ENCODE measurements at places on chromosomes 1 and 21.

DNA sequence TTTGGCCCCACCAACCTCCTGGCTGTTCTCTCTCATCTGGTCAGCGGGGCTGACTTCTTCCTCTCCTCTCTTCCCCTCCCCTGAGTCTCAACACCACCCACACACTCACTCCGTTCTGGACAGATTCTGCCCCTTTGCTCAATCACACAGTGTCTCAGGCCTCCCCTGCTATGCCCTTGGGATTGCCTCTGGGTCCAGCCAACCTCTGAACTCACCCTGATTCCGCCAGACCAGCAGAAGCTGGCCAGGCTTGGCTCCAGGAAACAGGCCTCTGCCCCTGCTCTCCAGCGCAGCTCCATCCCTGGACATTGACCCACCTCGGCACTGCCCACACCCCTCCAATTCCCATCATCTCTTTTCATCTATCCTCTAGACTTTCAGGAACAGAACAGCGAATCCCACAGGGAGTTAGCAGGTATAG is 22.1 kb downstream of the AHDC1 start:
- no peak for DNase-seq

DNA sequence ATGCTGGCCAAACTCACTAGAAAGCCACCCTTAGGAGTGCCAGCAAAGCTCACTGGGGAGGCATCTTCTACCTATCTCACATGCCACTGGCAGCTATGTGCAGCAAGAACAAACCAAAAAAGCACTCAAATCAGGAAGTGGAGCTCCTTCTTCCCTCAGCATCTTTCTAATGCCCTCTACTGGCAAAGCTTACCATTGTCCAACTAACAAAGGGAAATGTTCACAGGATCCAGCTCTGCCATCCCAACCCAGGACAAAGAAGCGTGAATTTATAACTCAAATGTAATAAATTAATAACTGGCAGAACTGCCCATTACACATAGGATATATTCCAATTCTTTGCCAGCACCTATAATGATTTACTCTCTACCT is 38.9 kb downstream of the LEPR start:
- DNase-seq: no peak

GRCh38 chr1:183832459-183832858 is 27.5 kb downstream of the RGL1 start:
- DNase-seq: no peak

DNA sequence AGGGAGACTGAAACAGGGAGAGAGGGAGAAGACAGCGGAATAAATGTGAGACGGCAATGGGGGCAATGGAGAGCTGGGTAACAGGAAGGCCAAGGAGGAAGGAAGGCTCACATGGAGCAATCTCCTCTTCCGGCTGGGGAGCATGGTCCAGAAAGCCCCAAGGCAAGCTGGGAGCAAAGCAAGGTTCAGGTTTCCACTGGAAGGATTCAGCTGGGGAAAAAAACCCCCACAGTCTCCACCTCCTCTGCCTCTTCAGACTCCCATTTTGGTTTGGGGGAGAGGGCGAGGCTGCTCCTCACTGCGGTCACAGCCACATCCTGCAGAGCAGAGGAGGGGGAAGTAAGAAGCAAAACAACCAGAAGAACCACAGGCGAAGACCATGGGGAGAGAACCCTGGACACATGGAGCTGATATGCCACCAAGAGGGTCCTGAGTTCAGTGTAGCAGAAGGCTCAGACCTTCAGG is 650 bp downstream of the TNFAIP8L2 start:
- DNase-seq: no peak

- DNase-seq: no peak
Observed at GRCh38 chr1:109796484-109797302, 33.0 kb upstream of the EPS8L3 start.

DNA sequence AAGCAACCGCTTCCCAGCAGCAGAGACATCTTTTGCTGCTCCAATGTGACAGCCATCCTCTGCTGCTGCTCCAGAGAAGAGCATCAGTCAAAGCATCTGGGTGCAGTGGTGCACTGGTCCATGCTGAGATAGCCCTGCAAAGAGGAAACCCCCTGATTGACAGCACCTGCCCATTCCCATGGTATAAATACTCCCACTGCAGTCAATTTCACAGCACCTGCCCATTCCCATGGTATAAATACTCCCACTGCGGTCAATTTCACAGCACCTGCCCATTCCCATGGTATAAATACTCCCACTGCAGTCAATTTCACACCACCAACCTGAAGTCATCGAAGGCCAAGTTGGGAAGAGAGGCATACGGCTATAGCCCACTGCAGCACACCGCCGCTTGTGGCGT is 25.5 kb downstream of the FBXO2 start:
- DNase-seq: no peak

- DNase-seq: no peak
Observed at GRCh38 chr1:234598974-234599616, 10.9 kb downstream of the IRF2BP2 start.

- DNase-seq: no peak
Observed at GRCh38 chr21:17903029-17903806, 84.1 kb upstream of the C21orf91 start.

DNA sequence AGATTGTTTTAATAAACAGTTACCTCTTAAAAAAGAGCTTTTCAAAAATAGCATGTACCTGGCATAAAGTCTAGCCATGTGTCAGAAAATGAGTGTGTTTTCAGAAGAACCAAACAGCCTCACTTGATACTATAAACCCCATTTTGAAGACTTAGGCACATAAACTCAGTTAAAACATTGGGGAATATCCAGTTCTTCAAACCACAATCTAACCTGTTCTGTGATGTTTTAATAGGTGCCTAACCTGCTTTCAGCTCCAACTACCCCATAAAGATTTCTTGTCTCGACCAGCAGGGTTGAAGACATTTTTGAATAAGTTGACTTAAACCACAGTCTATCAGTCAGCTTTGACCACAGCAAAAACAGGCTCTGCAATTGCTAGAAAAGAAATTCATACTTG is 41.3 kb downstream of the NRDC start:
- DNase-seq: no peak

GRCh38 chr1:71521655-71522264 is 440.9 kb upstream of the ZRANB2 start:
- DNase-seq: no peak

DNA sequence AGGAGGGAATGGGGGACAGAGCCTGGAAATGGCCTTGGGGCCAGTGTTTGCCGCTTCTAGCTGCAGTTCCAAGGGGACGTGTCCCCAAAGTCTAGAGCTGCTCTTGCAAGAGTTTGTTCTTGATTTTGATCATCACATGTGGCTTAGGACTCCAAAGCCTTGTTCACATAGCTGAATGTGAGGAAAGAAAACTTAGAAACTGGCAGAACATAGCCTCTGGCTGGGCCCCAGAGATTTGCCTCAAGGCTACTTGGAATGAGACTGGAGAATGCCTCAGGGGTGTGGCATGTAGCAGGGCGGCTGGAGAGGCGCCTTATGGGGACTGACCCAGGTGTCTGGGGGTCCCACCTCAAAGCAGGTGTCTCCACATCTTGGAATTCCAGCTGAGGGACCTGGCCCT is 2.3 kb downstream of the PDXK start:
- no peak for DNase-seq

DNA sequence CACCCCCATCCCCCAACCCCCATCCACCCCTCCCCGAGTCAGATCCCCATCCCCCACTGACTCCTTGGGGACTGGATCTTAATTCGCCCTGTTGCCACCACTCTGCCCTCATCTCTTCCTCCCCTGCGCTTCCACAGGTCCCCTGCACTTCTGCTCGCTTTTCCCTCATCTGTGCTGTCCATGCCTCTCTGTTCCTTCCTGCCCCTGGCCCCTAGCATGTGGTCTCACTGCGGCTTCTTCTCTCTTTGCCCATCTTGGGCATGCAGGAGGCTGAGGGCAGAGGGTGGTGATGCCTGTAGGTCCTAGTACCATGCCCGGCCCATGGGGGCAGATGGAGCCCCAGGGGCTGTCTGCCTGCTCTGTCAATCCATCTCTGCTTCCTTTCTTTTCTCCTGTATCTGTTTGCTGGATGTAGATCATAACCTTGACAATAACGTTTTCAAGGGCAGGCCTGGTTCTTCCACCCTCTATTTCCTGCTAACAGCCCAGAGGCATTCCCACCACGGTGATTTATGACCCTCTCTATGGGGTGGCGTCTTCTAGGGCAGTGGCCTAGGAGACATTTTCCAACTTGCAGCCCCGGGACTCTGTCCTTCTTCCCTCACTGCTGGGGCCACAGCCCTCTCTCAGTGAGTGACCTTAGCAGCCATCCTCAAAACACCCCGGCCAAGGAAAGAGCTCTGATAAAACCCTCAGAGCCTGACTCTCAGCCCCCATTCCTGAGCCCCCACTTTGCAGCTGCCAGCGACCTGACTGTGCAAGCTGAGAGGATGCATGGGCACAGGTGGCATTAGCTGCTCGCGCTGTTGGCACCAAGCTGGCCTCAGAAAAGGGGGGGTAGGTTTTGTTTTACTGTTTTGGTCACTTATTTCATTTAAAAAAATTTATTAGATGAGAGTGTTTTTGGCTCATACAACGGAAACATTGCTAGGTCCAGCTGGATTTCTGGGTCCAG is 33.9 kb downstream of the TMEM51 start:
- no peak for DNase-seq

- DNase-seq: peak; percentile 3
Observed at GRCh38 chr1:78619803-78620579, at the start of gene IFI44L. TSS of gene IFI44L (plus strand) at chr1:78620448. CDS start at chr1:78627916, 7,468 bp downstream.

DNA sequence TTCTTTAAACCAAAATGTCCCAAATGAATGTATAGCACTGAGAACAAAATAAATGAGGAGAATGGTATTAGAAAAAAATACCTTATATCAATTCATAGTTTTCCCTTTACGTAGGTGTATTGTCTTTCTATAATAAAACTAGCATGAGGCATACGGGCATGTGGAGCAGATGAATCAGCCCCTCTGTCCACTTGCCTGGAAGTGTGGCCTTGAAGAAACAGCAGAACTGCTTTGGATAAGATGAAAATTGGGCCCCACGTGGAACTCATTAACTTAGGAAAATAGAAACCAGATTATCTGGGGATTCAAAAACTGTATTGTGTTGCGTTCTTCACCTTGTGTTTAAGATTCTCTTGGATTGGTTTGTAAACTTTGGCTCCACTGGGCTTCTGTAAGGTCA is 356.8 kb upstream of the B3GALT2 start:
- no peak for DNase-seq

DNA sequence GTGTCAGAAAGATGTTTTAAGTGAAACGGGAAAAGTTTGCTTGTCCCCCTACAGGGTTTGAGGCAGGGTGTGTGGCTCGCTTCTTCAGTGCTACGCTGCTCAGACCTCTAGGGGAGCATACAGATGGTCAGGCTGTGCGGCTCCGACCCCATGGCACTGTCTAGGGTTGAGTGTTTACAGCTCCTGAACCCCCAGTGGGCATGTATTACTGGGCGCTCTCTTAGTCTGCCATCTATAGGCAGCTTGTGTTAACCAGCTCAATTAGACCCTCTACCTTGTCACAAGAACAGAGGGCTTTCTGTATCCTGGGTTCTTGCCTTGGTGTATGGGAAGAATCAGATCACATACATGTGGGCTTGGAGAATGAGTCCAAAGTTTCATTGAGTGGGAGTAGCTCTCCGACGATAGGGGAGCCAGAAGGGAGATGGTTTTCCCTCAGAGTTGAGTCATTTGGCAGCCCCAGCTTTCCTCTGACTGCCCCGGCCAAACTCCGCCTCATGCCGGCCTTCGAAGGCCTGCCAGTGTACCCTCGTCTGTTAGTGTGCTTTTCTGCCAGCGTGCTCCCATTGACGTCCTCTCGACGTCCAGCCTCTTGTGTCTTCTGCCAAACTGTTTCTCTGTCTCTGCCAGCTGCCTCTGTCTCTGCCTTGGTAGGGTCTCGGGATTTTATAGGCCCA is 38.6 kb upstream of the ADGRL4 start:
- no peak for DNase-seq

GRCh38 chr21:34999397-34999941 is 49.6 kb downstream of the RUNX1 start:
- DNase-seq: no peak

- no peak for DNase-seq
Observed at GRCh38 chr1:4916610-4917009, 262.2 kb downstream of the AJAP1 start.

DNA sequence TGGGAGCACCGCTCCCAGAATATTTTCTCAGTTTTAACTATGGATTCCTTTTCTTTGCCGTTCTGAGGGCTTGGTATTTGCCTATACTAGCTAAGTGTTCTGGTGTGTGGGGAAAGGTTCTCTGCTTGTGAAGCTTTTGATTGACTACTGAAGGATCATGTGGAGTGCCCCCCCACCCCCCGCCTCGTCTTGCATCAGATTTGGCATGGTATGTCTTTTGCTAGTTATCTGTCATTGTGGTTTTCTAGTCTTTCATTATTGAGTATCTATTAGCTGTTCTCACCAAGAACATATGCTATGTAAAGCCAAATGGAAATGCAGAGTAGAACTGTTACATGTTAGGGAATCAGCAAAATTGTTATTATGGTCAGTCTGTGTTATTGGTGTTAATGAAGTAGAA is 58.3 kb downstream of the MACF1 start:
- DNase-seq: no peak

DNA sequence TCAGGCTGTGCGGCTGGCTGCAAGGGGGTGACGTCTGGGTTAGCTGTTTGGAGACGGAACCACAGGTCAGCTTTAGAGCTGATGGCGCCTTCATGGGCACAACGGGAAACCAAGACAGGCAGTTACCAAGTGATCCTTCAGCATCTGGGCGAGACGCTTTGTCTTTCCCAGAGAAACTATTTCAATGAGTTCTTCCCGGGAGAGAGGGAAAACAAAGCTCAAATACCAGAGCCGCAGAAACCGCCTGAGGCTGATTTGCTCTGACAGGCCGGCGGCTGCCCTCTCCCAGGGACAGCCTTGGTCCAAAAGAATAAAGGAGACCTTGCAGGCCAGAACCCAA is 76.5 kb downstream of the CD58 start:
- DNase-seq: no peak
